ENCODE measurements at places on chromosomes 2 and 18. TPM values are rescaled to one million over a fixed set of nuclear protein-coding genes. Genes with fewer than 3 reads are reported as not detected.

DNA sequence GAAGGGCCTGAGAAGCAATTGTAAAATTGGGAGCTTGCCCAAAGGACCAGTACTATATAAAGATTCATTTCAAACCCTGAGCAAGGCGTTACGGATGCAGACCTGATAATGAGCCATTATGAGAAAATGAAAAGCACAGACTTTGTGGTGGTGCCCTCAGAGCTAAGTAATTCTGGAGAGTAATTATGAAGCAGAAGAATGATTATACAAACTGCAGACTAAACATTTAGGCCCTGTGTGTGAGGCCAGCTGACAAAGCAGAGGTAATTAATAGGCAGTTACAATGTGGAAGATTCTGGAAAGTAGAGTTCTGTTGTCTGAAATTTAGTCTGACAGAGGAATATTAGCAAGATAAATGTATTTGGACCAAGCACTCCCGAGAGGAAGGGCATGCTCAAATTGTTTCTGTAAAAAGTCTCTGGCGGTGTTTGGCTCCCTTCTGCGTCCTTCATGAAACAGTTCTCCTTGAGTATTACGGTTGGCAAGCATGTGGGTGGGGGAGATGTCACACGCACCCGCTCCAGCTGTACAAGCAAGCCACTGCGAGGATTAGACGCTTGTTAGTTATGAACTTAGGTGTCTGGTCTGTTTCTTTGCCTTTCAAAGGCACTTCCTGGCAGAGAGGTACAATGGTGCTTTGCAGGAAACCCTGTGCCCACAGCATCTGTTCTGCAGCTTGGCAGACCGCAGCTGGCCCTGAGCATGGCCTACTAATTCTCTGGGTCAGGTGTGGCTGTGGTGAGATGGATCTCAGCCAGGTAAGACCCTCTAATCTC, 45.5 kb downstream of the CDC42EP3 start:
- peak; percentile 61 for DNase-seq

NDUFV2 gene
- total RNA-seq, result 80.7 TPM

WDPCP gene
- 8.1 TPM for total RNA-seq

- no peak for DNase-seq
These were observed 166.4 kb upstream of the FANCL start for GRCh38 chr2:58407487-58407886.

GRCh38 chr2:11988691-11989353, 242.4 kb downstream of the LPIN1 start:
- no peak for DNase-seq
